Keratinocyte (primary cell): ENCODE measurements at places on chromosomes 3 and 15. TPM values are rescaled to one million over a fixed set of nuclear protein-coding genes. Genes with fewer than 3 reads are reported as not detected.
A peak's percentile ranks its signal among the peaks of the same experiment; 100 is the strongest.

DNA sequence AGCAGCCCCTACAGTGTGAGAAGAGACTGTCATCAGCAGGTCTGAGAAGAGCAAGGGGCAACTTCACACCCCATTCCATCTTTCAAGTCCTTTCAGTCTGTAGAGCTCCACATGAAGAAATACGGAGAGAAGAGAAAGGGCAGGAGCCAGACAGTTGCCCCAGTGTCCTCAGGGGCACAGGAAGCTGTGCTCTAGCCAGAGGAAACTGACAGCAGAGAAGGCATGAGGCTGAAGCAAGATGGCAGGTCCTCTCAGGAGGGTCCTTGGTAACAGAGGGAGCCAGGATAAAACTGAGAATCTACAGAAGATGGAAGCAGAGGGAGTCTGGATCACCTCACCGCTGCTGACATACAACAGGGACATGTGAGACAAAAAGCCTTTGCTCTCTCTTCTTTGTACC lies 47.3 kb downstream of the PLCH1 start:
- H3K4me3 ChIP-seq, result no peak overlapping the region
- H3K36me3 ChIP-seq, result no peaks in the 10 kb centered on the region
- H3K4me1 ChIP-seq, result no peaks in the 10 kb centered on the region
- no peak for DNase-seq
- no peak overlapping the region for H3K27ac ChIP-seq

- DNase-seq, result no peak
- no peak overlapping the region for H3K4me3 ChIP-seq
- H3K4me1 ChIP-seq, result no peaks in the 10 kb centered on the region
- no peaks in the 10 kb centered on the region for H3K36me3 ChIP-seq
- H3K27ac ChIP-seq, result no peak overlapping the region
- H3K27me3 ChIP-seq, result no peaks in the 10 kb centered on the region
These were observed 224.3 kb upstream of the SETMAR start for GRCh38 chr3:4078903-4079302.

CPA3 gene
- not detected in 3 replicates for polyA plus RNA-seq

DNA sequence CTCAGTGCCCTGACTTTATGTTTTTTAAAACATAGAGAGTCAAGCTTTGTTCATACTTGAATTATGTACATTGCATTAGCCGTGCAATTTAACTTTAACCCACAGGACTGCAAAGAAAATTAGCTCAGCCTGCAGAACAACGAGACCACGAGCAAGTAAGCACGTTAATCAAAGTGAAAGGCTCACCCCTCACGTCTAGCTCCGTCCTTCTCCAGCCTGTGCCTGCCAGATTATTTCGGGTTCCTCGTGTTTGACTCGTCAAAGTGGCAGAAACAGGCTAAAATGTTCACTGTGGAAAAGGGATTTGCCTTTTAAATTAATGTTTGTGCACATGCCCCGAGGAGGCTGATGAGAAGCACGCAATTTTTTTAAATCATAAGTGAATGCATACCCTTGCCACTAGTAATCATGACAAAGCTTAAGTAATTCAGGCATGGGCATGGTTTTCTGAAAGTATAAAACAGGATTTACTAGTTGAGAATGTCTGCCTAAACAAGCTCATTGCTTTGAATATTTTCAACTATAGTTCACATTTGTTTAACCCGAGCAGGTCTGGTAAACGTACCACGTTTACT lies 15.3 kb downstream of the ZBTB38 start:
- H3K36me3 ChIP-seq, result no peaks in the 10 kb centered on the region
- H3K27ac ChIP-seq, result peak overlapping the region; percentile 90
- H3K4me1 ChIP-seq, result peaks cover 46% of the 10 kb centered on the region
- no peak for DNase-seq

- no peak overlapping the region for H3K4me3 ChIP-seq
- H3K27me3 ChIP-seq, result no peaks in the 10 kb centered on the region
- peak overlapping the region; percentile 20 for H3K27ac ChIP-seq
- peak; percentile 13 for DNase-seq
These were observed 17.9 kb upstream of the NIT2 start for GRCh38 chr3:100316641-100317069.

UROC1 gene
- polyA plus RNA-seq, result not detected in 3 replicates

GRCh38 chr3:195139876-195140240 lies 131.1 kb downstream of the XXYLT1 start:
- peak; percentile 50 for DNase-seq
- H3K4me1 ChIP-seq, result peaks cover 19% of the 10 kb centered on the region
- H3K27ac ChIP-seq, result peak overlapping the region; percentile 62
- no peak overlapping the region for H3K4me3 ChIP-seq
- H3K36me3 ChIP-seq, result no peaks in the 10 kb centered on the region
- H3K27me3 ChIP-seq, result no peaks in the 10 kb centered on the region

TM4SF18 gene
- not detected in 3 replicates for polyA plus RNA-seq

MAP3K13 gene
- polyA plus RNA-seq, result 17.7 to 23.0 TPM (median 21.9 TPM) in 3 replicates

GPR176 gene
- polyA plus RNA-seq, result 7.5 to 18.8 TPM (median 12.5 TPM) in 3 replicates

- no peaks in the 10 kb centered on the region for H3K4me1 ChIP-seq
- no peak overlapping the region for H3K4me3 ChIP-seq
- no peak for DNase-seq
- no peak overlapping the region for H3K27ac ChIP-seq
- no peaks in the 10 kb centered on the region for H3K36me3 ChIP-seq
- peaks cover 12% of the 10 kb centered on the region for H3K27me3 ChIP-seq
These were observed 58.2 kb downstream of the SLC6A1 start for GRCh38 chr3:11050666-11051323.

DNA sequence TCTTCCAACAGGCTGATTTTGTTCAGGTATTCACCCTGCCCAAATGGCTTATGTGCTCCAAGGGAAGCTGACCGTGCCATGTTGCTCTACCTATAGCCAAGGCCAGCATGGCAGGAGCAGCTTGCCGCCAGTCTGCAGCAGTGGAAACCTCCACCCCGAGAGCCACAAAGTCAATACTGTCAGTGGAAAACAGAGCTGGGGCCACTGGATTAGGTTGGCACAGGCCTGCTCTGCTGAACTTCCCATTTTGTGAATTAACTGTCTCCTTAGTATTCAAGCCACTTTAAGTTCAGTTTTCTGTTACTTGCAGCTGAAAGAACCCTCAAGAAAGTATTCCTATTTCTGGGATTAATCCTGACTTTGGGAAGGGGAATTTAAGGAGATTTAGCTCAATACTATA lies 63.8 kb upstream of the XCR1 start:
- DNase-seq, result no peak
- H3K27me3 ChIP-seq, result no peaks in the 10 kb centered on the region
- peaks cover 18% of the 10 kb centered on the region for H3K4me1 ChIP-seq
- H3K27ac ChIP-seq, result no peak overlapping the region

DNA sequence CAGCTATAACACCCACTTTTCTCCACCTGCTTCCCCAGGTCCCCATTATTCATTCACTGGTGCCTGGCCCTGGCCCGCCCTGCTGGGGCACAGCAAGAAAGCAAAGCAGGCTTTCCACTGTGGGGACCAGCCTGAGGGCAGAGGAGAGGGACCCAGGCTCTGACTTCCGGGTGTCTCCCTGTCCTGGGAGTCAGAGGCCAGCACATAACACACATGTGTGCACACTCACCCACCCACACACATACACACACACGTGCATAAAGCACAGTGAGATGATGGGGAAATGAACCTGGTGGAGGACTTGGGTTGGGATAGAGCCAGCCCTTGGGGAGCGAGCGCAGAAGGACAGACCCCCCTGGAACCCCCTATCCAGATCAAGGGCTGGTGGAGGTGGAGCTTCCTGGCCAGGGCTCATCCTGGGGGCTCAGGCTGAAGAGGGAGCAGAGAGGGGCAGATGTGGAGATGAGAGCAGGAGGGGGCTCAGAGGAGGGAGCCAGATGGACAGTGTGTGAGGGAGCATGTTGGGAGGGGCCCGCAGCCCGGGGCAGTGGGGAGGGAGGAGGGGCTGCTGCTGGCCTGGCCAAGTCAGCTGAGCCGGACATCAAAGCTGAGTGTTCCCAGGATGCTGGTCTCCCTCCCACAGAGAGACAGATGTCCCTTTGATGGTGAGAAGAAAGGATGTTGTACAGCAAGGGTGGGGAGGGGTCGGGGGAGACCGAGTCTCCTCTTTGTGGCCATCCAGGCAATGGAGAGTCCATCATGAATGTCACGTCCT lies 78.2 kb downstream of the LINGO1 start:
- no peaks in the 10 kb centered on the region for H3K36me3 ChIP-seq
- H3K4me1 ChIP-seq, result no peaks in the 10 kb centered on the region
- no peak overlapping the region for H3K4me3 ChIP-seq
- H3K27me3 ChIP-seq, result no peaks in the 10 kb centered on the region

GRCh38 chr15:44542596-44542995 lies 5.6 kb downstream of the EIF3J start:
- no peaks in the 10 kb centered on the region for H3K36me3 ChIP-seq
- H3K27me3 ChIP-seq, result no peaks in the 10 kb centered on the region
- H3K4me3 ChIP-seq, result no peak overlapping the region

TGM4 gene
- polyA plus RNA-seq, result 1.3 to 2.2 TPM (median 1.3 TPM) in 3 replicates

GRCh38 chr3:127158614-127159229 lies 34.2 kb upstream of the PRR23E start:
- no peak overlapping the region for H3K27ac ChIP-seq
- H3K36me3 ChIP-seq, result no peaks in the 10 kb centered on the region
- no peak overlapping the region for H3K4me3 ChIP-seq
- no peak for DNase-seq

LRRN1 gene
- polyA plus RNA-seq, result 0.44 to 0.70 TPM (median 0.45 TPM) in 3 replicates

DNA sequence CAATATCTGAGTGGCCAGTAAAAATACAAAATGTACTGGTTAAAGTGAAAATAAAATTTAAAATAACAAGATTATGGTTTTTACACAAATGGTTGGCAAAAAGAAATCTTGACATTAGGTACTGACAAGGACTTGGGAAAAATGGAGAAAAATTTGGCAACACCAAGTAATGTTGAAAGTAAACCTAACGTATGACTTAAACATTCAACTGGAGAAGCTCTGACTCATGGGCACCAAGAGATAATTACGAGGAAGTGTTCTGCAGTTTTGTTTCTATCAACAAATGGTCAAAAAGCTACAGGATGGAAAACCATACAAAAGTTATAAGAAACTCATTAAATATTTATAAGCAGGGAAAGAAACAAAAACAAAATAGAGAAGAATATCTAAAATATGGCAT lies 177.7 kb downstream of the ZNF385D start:
- no peak overlapping the region for H3K27ac ChIP-seq
- no peak overlapping the region for H3K4me3 ChIP-seq
- H3K36me3 ChIP-seq, result no peaks in the 10 kb centered on the region

- H3K36me3 ChIP-seq, result no peaks in the 10 kb centered on the region
- H3K4me3 ChIP-seq, result no peak overlapping the region
- H3K27ac ChIP-seq, result no peak overlapping the region
- no peak for DNase-seq
- H3K27me3 ChIP-seq, result no peaks in the 10 kb centered on the region
- H3K4me1 ChIP-seq, result no peaks in the 10 kb centered on the region
These were observed 52.5 kb downstream of the LRRN1 start for GRCh38 chr3:3851621-3852323.

- no peak for DNase-seq
- no peak overlapping the region for H3K4me3 ChIP-seq
- H3K27ac ChIP-seq, result no peak overlapping the region
- H3K4me1 ChIP-seq, result peaks cover 8% of the 10 kb centered on the region
- no peaks in the 10 kb centered on the region for H3K27me3 ChIP-seq
These were observed 422.1 kb upstream of the TGFBR2 start for GRCh38 chr3:30184091-30184810.

DNA sequence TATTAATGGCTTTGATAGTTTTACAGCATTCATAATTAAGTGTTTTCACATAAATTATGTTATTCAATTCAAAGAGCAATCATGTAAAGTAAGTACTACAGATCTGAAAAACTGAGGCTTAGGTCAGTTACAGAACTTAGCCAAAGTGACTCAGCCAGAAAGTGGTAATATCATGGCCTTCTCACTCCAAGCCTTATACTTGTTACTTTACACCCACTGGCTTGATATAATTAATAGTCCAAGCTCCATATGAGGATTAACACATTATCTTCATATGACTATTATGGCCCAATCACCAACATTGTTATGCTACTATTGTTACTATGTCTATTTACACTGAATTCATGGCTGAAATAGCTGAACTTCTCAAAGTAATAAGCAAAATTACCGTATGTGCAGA lies 50.7 kb downstream of the TIGIT start:
- no peaks in the 10 kb centered on the region for H3K36me3 ChIP-seq
- H3K27me3 ChIP-seq, result no peaks in the 10 kb centered on the region
- no peak for DNase-seq

MNS1 gene
- polyA plus RNA-seq, result 0.29 to 0.37 TPM in 2 of 3 replicates, not detected in the other
